GM18507 (cell line): ENCODE measurements at places on chromosomes 4 and X.

DNA sequence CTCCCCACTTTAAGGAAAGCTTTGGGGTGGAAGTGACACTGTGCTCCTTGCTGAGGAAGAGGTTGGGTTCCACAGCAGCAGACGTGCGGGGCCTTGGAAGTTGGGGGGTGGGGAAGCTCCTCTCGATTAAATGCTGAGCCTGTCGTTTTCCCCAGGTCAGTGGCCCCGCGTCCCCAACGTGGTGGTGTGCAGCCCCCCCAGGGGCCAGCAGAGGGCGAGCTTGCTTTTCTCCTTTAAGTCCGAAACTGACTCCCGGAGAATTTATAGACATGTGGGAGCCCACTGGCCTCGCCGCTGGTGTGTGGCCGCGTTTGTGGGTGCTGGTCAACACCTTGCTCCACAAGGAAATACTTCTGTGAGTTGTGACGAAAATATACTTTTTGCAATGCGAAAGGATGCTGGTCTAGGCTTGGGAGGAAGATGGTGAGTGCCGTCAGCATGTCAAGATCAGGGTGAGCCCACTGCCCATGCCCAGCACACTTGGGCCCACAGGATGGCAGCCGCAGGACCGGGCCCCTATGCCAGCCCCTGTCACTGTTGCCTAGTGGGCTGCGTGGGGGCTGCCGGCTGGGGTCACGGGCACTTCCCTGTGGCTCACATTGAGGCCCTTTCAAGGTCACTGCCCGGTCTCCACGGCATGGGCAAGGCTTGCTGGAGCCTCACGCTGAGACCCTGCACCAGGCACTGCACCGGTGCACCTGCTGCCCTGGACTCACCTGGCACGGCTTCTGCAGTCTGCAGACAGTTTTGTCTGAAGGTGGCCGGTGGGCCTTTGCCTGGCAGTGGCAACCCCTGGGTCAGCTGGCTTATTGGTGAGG, 9.4 kb downstream of the UVSSA start:
- no peak for DNase-seq

- DNase-seq, result no peak
These were observed 17.0 kb downstream of the PRSS12 start for GRCh38 chr4:118335774-118336173.

GRCh38 chrX:74325130-74326059, 21.4 kb downstream of the ZCCHC13 start:
- no peak for DNase-seq

GRCh38 chr4:3433138-3433869, 8.5 kb upstream of the HGFAC start:
- DNase-seq, result no peak

DNA sequence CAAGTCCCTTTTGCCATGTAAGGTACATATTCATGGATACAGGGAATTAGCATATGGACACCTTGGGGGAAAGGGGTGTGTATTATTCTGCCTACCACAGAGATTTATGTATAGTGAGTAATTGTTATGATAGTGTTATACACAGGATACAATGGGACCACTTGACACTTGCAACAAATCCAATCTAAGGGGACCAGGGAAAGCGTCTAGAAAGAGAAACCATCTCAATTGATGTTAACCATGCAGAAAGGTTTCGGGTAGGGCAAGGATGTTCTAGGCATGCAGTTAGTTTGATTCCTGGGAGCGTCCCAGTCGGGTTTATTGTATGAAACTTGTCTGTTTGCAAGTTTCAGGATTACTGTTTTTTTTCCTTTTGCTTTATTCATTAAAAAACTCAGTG, 34.2 kb downstream of the MMRN1 start:
- no peak for DNase-seq

- DNase-seq, result no peak
These were observed 27.8 kb upstream of the NXF3 start for GRCh38 chrX:103120748-103121147.

- DNase-seq, result no peak
These were observed 687 bp downstream of the CDK16 start for GRCh38 chrX:47218920-47219815.

DNA sequence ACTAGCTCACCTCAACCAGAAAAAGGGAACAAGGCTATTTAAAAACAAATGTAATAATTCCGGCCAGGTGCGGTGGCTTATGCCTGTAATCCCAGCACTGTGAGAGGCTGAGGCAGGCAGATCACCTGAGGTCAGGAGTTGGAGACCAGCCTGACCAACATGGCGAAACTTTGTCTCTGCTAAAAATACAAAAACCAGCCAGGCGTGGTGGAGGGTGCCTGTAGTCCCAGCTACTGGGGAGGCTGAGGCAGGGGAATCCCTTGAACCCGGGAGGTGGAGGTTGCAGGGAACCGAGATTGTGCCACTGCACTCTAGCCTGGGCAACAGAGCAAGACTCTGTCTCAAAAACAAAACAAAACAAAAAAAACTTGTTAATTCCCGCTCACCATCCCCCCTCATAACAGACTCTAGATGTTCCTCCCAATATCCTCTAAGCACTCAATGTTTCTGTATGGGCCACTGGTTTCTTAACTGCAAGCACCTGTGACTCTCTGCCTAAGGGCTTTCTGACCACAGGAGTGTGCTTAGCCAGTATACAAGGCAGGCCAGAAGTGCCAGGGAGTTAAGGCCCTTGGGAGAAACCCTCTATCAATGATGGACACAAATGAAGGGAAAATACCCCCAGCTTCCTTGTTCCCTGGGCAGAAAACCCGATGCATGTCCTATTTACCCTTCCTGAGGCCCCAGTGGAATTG, 21.0 kb upstream of the THOC2 start:
- no peak for DNase-seq

DNA sequence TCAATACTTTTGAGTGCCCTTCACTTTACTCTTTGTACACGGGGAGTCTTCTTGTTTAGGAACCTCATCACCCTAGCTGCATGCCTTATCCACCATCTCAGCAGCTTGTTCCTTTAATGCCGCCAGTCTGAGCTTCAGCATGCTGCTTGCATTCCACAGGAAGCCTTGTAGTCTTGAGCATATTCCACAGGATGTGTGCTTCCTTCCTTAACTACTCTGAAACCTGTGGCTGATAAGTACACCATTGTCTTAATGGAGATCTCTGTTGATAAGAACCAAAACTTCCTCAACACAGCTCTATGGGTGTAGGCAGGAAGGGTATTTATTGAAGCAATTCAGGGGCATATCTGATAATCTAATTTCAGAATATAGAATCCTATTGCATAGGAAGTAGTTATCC, 24.4 kb upstream of the CCNI start:
- DNase-seq, result no peak

DNA sequence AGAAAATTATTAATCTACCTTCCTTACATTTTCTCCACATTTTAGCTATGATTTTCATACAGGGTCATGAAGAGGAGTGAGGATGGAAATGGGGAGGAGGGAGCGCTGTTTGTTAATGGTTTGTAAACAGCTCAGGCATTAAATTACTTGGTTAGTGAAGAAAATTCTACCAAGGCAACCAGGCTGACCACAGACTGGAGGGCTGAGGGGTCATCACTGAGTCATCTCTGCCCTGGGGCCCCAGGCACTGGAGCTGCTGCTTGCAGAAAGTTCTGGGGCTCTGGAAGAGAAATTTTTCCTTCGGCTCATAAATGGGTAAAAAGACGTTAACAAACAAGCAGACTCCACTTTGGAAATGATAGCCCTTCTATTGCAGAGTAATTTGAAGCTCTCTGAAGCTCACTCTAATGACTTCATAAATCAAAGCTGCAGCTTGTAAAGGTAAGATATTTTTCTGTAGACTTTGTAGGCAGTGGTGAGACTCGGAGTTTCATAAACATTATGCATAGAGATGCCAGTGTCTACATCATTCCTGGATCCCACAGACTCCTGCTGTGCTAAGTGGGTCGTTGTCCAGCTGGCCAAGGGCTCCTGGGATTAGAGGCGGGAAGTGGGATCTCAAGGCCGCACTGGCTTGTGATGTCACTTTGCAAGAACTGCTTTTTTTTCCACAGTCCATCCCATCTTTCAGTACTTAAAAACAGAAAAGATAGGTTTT, 159.6 kb downstream of the PTTG2 start:
- no peak for DNase-seq

DNA sequence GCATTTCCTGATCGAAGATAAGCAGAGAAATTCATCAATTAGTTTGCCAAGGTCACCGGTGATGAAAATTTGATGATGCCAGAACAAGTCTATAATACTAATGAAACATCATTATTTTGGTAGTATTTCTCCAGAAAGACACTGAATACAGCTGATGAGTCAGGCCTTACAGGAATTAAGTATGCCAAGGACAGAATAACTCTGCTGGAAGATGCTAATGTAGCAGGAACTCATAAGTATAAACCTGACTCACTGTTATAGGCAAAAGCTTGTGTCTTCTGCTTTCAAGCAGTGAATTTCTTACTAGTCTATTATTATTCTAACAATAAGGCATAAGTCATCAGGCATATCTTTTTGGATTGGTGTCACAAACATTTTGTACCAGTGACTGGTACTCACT, 1825.1 kb upstream of the IGFBP7 start:
- no peak for DNase-seq

DNA sequence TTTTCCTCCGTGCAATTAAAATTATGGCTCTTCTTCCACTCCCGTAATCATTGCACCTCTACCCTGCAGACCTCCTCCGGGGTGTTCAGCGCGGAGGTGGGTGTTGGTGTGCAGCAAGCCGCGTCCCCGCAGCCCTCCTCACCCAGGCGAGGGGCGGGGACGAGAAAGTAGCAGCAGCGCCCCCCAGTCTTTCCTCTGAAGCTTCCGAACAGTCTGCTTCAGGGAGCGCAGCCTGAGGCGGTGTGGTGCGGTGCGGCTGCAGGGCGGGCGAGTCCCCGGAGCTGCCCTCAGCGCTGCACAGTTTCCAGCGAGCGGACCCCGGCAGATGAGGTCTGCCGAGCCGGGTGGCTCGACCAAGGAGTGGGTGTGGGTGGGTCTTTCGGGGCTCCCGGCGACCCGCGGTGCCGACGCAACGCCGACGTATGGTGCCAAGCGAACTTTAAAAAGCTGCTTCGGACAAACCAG, at the start of gene FRAS1:
Gene FRAS1 (plus strand): TSS at position 189 of the 465 bp plus-strand sequence. CDS start 687 bp downstream, outside the sequence.
- DNase-seq, result no peak

DNA sequence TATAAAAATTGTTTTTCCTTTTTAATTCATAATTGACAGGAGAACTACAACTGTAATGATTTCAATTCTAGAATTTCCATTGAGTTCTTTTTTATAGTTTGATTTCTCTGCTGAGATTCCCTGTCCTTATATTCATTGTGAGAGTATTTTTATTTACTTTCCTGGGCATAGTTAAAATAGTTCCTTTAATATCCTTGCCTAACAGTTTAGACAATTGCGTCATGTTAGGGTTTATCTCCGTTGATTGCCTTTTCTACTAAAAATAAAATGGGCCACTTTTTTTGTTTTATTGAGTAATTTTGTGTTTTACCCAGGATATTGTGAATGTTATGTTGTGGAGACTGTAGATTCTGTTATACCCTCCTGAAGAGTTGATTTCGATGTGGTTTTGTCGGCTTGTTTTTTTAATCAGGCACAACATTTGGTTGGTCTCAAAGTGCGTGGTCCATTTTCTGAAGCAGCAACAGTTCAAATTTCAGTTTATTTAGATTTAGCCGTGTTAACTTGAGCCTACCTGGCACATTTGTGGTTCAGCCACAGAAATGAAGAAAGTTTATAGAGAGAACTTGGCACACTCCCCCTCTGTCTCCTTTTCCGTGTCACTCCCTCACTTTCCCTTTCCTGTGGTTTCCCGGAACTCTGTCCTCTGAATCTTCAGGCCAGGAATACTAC, 16.0 kb upstream of the PRRG1 start:
- DNase-seq, result no peak
